ENCODE measurements at places on chromosomes 2 and 18.

GRCh38 chr2:28175028-28175427, 217.6 kb upstream of the FOSL2 start:
- H3K36me3 ChIP-seq: peaks cover 27% of the 10 kb centered on the region
- no peak overlapping the region for H3K27ac ChIP-seq
- no peaks in the 10 kb centered on the region for H3K27me3 ChIP-seq

- no peaks in the 10 kb centered on the region for H3K36me3 ChIP-seq
- no peak for DNase-seq
- H3K4me3 ChIP-seq: no peak overlapping the region
- H3K4me1 ChIP-seq: no peaks in the 10 kb centered on the region
These were observed 548.0 kb downstream of the CNTNAP5 start for GRCh38 chr2:124572934-124573634.

DNA sequence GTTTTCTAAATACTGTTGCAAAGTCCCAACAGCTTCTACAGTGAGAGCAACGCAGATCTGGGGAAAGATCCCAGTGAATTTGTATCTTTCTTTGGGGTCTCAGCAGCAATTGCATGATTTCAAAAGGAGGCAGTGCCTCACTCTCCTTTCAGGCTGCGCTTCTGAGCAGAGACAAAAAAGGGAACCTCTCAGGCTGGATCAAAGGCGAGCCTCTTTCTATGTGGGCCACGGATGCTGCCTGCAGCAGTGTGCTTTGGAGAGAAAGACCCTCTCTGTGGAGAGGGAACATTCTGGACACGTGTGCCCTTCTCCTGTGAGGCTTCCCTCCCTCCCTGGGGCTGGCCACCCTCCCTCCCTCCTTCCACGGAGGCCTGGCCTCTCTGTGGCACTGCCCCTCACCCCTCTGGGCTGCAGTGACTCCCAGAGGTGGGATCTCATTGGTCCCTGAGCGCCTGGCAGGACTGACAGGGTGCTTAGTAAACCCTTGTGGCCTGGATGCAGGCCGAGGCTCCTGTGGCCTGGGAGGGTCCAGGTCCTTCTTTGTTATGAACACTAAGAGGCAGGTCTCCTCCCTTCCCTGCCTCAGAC, 21.6 kb upstream of the PDIA6 start:
- no peak overlapping the region for H3K4me3 ChIP-seq
- H3K27ac ChIP-seq: no peak overlapping the region
- H3K27me3 ChIP-seq: peaks cover 23% of the 10 kb centered on the region
- DNase-seq: no peak

- H3K4me3 ChIP-seq: no peak overlapping the region
- H3K27ac ChIP-seq: no peak overlapping the region
- DNase-seq: no peak
- peaks cover 13% of the 10 kb centered on the region for H3K4me1 ChIP-seq
- peaks cover 24% of the 10 kb centered on the region for H3K27me3 ChIP-seq
These were observed 33.9 kb upstream of the EPAS1 start for GRCh38 chr2:46263347-46263746.

DNA sequence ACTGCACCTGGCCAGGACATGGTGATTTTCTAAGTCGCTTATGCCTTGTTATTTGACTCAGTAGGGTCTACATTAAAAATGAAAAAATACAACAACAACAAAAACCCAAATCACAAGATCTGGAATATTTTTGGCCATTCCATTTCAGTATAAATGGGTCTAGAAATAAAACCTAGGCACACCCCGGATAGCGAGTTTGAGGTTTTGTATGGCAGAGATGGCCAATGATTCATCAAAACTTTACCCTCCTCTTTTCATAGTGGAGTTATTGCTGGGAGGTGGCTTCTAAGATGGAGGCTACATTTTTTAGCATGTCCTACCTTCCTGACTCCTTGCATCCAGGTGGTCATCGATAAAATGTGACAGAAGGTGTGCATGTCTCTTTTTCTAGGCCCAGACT, 49.3 kb upstream of the PELI1 start:
- H3K4me3 ChIP-seq: no peak overlapping the region
- peaks cover 14% of the 10 kb centered on the region for H3K4me1 ChIP-seq
- no peaks in the 10 kb centered on the region for H3K36me3 ChIP-seq
- no peak for DNase-seq

DNA sequence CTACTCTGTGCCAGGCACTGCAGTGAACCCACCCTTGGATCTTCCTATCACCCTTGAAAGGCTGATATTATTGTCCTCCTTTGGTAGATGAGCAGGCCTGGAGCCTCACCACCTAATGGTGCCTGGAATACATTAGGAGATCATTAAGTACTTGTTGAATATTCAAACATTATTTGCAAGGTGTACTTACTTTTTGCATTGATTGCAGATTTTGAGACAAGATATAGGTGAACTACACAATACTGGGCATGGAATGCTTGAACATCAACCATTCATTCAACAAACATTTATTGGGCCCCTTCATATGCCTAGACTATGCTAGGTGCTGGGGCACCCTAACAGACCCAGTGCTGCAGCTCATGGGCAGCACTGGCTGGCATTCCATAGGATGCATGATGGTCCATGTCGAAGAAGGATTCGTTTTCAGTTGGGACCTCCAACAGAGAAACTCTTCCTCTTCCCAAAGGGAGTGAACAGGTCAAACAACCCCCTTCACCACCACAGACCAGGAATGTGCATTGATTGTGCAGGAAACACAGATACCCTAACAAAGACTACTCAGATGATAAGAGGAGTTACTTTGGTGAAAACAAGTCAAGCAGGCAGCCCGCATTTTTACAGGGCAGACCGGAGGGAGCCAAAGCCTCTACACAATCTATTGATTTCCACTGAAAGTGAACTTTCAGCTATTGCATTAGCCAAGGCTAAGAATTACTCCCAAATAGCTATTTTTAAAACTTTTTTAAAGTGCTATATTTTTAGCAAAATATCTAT, 149.6 kb upstream of the SH3BP4 start:
- DNase-seq: no peak
- H3K27me3 ChIP-seq: peaks cover 3% of the 10 kb centered on the region
- H3K4me1 ChIP-seq: no peaks in the 10 kb centered on the region
- no peaks in the 10 kb centered on the region for H3K36me3 ChIP-seq
- no peak overlapping the region for H3K4me3 ChIP-seq

- peaks cover 19% of the 10 kb centered on the region for H3K27me3 ChIP-seq
- no peak for DNase-seq
- no peak overlapping the region for H3K27ac ChIP-seq
- no peaks in the 10 kb centered on the region for H3K36me3 ChIP-seq
- H3K4me3 ChIP-seq: no peak overlapping the region
These were observed 172.2 kb upstream of the HAAO start for GRCh38 chr2:42964439-42965083.

- H3K27ac ChIP-seq: no peak overlapping the region
- H3K36me3 ChIP-seq: no peaks in the 10 kb centered on the region
- no peaks in the 10 kb centered on the region for H3K4me1 ChIP-seq
- no peaks in the 10 kb centered on the region for H3K27me3 ChIP-seq
These were observed 311.2 kb downstream of the CMPK2 start for GRCh38 chr2:6554466-6554865.

DNA sequence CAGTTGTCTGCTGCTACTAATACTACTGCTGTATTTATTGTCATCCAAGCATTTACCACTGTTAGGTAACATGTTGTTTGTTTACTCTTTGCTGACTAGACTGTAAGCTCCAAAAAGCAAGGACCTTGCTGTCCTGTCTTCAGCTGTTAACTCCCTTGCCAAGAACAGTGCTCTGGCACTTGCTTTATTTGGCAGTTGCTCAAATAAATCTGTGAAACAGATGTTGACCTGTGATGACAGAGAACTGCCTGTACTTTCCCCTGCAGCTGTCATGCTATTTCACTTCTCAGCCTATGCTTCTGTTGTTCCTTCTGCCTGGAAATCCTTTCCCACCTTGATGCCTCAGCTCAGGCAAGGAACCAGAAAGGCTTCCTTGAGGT, 181.2 kb downstream of the ATAD2B start:
- H3K4me1 ChIP-seq: no peaks in the 10 kb centered on the region
- peaks cover 20% of the 10 kb centered on the region for H3K36me3 ChIP-seq
- no peaks in the 10 kb centered on the region for H3K27me3 ChIP-seq
- H3K27ac ChIP-seq: no peak overlapping the region
- H3K4me3 ChIP-seq: no peak overlapping the region

DNA sequence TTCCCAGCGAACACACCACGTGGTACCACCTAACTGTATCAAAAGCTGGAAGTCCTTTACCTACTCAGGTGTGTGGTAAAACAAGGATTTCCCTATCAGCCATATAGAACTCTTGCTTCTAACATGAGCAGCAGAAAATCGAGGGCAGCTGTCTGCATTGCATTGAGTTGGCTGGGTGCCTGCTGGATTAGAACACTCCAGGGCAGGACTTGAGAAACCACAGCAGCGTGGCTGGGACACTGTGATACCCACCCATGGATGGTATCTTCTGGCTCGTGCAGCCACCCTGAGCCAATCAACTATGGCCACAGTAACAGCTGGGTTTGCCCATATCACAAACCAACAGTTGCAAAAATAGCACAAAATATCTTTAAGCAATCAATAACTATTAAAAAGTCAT, 188.3 kb downstream of the FBXO15 start:
- DNase-seq: no peak
- H3K27me3 ChIP-seq: no peaks in the 10 kb centered on the region
- no peak overlapping the region for H3K4me3 ChIP-seq
- H3K27ac ChIP-seq: no peak overlapping the region

DNA sequence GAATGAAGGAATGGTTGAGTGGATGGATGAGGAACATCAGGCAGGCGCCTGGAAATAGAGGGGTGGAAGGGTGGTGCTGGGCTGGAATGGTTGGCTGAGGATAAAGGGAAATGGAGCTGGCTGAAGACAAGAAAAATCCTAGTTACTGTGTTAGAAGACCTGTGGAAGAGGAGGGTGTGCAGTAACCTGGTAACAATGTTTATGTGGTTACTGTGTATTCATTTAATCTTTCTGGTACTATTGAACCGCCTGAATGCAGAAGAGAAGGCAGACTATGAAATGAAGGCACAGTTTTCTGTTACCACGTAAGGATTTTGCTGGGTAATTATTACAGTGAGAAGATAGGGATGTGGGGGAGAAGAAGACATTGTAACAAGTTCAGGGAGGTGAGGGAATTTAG, 110.3 kb upstream of the MGAT5 start:
- no peaks in the 10 kb centered on the region for H3K4me1 ChIP-seq
- DNase-seq: no peak
- no peak overlapping the region for H3K27ac ChIP-seq
- H3K4me3 ChIP-seq: no peak overlapping the region
- H3K36me3 ChIP-seq: no peaks in the 10 kb centered on the region
- peaks cover 3% of the 10 kb centered on the region for H3K27me3 ChIP-seq

DNA sequence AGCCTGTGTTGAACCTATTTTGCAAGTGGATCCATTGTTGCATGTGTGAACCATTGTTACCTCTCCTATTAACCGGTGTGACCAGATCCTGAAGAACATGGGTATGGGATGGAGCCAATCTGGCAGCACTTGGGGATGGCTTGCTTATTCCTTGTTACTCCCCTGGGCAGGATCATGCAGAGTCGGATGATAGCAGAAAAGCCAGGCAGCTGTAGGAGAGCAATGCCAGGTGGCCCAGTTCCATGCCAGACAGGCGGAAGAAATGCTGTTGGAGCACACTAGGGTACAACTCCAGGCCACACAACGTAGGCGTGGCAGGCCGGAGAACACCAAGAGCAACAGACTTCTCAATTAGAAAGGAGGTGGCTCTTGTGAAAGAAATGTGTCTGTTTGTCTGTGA, 16.3 kb upstream of the MYO1B start:
- H3K4me1 ChIP-seq: no peaks in the 10 kb centered on the region
- no peak for DNase-seq
- H3K27me3 ChIP-seq: no peaks in the 10 kb centered on the region
- no peak overlapping the region for H3K4me3 ChIP-seq
- H3K36me3 ChIP-seq: no peaks in the 10 kb centered on the region
- H3K27ac ChIP-seq: no peak overlapping the region

DNA sequence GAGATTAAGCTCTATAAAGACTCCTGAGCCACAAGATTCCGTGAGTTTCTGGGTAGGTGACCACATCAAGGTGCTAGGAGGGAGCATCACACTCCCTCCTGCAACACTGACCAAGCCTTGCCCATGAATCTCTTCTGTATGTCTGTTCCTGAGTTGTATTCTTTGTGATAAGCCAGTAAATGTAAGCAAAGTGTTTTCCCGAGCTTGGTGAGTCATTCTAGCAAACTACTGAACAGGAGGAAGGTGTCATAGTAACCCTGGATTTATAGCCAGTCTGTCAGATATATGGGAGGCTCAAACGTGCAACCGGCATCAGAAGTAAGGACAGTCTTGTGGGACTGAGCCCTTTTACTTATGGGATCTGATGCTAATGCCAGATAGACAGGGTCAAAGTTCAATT, 346.1 kb upstream of the KYNU start:
- no peaks in the 10 kb centered on the region for H3K36me3 ChIP-seq
- DNase-seq: no peak
- no peaks in the 10 kb centered on the region for H3K27me3 ChIP-seq
- H3K4me1 ChIP-seq: no peaks in the 10 kb centered on the region
- no peak overlapping the region for H3K4me3 ChIP-seq

- no peaks in the 10 kb centered on the region for H3K4me1 ChIP-seq
- H3K27me3 ChIP-seq: no peaks in the 10 kb centered on the region
- no peaks in the 10 kb centered on the region for H3K36me3 ChIP-seq
- no peak overlapping the region for H3K27ac ChIP-seq
- no peak for DNase-seq
- no peak overlapping the region for H3K4me3 ChIP-seq
These were observed 1186.9 kb downstream of the DSC3 start for GRCh38 chr18:29855637-29856036.

- no peaks in the 10 kb centered on the region for H3K27me3 ChIP-seq
- DNase-seq: no peak
- H3K4me3 ChIP-seq: no peak overlapping the region
- H3K4me1 ChIP-seq: peaks cover 21% of the 10 kb centered on the region
- peaks cover 46% of the 10 kb centered on the region for H3K36me3 ChIP-seq
These were observed 107.6 kb upstream of the NOSTRIN start for GRCh38 chr2:168694866-168695265.

GRCh38 chr18:4125224-4125623, 329.9 kb downstream of the DLGAP1 start:
- H3K27me3 ChIP-seq: no peaks in the 10 kb centered on the region
- H3K4me1 ChIP-seq: no peaks in the 10 kb centered on the region
- H3K27ac ChIP-seq: no peak overlapping the region
- H3K4me3 ChIP-seq: no peak overlapping the region
- no peak for DNase-seq
- H3K36me3 ChIP-seq: no peaks in the 10 kb centered on the region

All from activated T-helper 2 cell treated with anti-CD3 and anti-CD28 coated beads, Interferon-gamma antibody, Interleukin-2, Interleukin-4, amounts not matched to agents 10 μg/mL and 5 μg/mL and 100 μg/mL, durations not matched to agents 14 hours and 24 hours and 36 hours (primary cell).